ENCODE measurements at places on chromosomes 5 and 9.

DNA sequence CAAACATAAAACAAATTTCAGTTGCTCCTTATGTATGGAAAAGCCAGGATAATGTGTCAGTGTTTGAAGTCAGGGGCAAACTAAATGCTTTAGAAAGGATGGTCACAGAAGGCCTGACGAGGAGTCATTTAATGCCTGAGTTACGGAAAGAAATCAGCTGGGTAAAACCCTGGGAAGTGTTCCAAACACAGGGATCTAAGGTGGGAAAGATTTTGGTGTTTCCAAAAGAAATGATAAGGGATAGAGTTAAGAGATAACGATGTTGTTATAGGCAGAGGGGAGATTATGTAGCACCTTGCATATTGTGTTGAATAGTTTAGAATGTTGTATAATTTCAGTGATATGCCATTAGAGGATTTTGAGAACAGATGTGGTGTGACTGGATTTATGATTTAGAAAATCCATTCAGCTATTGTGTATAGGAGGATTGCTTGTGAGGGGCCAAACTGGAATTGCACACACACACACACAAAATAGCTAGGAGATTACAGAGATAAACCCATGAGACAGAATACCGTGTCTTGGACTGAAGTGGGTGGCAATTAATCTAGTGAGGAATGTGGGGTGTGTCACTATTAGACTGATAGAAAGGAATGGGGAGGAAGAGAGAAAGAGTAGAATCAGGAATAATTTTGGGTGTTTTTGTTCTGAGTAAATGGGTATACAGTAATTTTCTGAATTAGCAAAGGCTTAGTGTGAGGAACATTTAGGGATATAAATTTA is 274.2 kb upstream of the DAB2 start:
- no peak for DNase-seq

DNA sequence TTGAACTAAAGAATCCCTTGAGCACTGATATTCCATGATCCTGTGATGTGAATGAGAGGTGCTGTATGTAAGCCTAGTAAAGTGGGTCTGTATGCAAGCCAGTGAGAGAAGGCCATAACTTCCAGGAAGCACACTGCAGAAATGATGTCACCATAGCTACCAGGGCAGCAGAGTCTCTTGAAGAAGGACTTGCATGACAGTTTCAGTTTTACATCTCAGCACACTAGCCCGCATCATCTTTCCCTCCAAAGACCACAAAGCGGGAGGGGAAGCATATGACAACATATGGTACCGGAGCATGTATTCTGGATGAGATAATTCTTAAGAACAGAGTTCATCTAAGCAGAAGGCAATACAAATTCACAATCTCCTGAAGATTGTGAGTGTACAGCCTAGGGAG is 37.6 kb upstream of the MAST4 start:
- DNase-seq = peak; percentile 87

DNA sequence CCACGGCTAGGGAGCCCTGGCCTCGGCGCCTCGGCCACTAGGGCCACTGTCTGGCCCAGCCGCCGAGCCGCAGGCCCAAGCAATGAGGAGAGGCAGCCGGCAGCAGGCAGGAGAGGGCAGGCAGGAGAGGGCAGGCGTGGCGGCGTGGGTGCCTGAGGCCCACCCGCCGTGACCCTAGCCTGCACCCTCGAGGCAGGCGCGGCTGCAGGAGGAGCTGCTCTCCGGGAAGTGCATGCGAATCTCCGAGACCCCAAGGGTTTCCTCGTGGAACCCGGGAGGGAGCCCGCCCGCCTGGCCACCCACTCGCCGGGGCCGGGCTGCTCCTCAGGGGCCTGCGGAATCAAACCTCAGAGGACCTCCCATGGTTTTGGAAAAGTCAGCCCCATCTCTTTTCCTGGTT is 9.3 kb downstream of the GRIN1 start:
- DNase-seq = no peak

DNA sequence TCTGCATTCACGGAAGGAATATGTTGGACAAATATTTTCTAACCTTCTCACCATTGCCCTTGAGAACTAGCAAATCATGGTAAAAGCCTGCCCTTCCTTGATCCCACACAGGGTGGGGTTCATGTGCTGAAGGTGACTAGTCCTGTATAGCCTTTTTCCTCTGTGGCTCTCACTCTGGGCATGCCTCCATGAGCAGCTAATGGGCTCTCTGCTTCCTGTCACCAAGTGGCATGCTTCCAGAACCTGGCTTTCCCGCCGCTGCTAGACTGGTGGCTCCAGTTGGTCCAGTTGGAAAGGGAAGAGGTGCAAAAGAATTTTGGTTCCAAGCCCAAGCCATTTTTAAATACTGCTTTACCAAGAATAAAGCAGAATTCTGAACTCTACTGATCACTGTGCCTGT is 35.5 kb downstream of the FBXO10 start:
- DNase-seq = no peak

GRCh38 chr9:81183761-81184160 is 505.6 kb downstream of the TLE1 start:
- no peak for DNase-seq

- DNase-seq = no peak
Measured at GRCh38 chr5:152472083-152472482, 67.0 kb upstream of the NMUR2 start.

DNA sequence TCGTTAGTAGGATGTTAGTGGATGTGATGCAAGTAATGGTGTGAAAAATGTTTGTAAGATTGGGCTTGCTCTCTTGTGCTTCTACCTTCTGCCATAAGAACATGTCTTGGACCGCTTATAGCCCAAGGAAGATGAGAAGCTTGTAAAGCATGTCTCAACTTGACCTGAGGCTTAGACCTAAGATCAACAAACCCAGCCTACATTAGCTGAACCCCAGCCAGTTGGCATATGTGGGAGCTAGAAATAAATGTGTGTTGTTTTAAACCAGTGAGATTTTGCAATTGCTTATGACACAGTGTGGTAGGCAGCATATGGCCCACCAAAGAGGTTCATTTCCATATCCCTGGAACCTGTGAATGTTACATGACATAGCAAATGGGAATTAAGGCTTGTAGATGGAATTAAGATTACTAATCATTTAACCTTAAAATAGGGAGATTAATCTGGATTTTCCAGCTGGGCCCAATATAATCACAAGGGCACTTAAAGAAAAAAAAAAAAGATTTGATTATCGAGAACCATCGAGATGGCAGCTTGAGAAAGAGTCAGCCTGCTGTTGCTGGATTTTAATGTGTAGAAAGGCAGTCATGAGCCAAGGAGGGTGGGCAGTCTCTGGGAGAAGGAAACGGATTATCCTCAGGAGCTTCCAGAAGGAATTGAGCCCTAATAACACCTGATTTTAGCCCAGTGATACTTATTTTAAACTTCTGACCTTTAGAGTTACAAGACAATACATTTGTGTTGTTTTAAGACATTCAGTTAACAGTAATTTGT is 27.3 kb upstream of the EDIL3 start:
- no peak for DNase-seq

DNA sequence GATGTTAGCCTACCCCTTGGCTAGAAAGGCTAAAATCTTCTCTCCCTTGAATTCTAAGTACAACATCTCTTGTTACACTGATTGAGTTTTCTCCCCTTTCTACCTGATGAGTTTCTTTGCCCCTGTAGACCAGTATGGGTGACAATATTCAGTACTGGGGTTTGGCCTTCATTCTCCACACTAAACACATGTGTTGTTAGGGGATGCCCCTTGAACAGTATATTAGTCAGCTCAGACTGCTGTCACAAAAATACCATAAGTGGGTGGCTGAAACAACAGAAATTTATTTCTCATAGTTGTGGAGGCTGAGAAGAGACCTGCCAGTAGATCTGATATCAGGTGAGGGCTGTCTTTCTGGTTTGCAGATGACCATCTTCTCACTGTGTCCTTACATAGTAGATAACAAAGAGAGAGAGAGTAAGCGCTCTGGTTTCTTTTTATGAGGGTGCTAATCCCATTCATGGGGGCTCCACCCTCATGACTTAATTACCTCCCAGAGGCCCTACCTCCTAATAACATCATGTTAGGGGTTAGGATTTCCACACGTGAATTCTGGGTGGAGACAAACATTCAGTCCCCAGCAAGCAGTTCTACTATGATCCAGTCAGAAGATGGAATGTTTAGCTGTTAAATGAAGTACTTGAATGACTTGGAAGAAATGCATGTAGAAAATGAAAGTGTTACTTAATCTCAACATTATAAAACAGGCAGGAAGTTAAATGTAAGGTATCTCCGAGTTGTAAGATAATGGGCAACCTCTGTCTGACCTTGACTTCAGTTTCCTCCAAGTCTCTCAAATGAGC is 17.5 kb downstream of the VLDLR start:
- DNase-seq = no peak

DNA sequence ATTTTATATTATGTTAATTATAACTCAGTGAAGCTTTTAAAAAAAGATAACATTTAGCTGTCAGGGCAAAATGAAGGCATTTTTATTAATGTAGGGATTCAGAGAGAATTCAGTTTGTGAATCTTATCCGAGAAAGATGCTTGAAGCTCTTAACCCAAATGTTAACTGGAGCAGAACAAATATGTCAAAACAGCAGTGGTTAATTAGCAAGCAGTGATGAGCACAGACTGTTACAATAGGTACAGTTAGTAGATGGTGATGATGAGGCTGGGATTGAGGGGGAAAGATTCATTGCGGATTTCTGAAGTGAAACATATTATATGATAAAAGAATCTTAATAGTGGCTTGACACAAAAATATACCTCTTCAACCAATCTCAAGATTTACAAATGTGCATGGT is 356.7 kb downstream of the DIRAS2 start:
- DNase-seq = no peak

DNA sequence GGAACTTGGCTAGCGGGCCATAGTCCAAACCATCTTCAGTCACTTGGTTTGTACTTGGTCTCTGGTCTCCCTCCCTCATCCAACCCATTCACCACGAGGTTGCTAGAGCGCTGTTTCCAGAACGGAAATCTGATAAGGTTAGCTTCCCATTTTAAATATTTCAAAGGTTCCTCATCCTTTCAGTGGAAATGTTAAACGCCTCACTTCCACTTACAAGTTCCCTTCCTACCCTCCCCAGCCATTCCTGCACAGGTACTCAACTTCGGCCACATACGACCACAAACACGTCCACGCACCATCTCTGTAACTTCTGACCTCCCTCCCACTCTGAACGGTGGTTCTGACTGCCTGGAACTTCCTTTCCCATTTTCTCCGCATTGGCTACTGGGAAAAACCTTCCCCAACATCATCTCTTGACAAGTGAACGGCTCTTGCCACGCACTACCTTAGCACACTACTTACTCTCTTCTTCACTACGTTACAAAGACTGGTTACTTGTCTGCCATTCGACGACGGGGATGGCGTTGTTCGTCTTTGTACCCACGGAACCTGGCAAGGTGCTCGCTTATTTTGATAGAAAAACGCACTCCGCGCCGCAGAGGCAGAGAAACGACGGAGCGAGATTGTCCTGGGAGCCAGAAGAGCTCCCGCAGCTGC is 629 bp downstream of the CCNH start:
- peak; percentile 63 for DNase-seq

GRCh38 chr9:72554221-72554641 is 32.8 kb downstream of the TMC1 start:
- DNase-seq = no peak

- DNase-seq = no peak
Measured at GRCh38 chr5:122863721-122864120, 18.3 kb downstream of the SNX24 start.
